ENCODE measurements at places on chromosomes 3 and 15. TPM values are rescaled to one million over a fixed set of nuclear protein-coding genes. Genes with fewer than 3 reads are reported as not detected.

GRCh38 chr15:60090747-60091146 lies 86.6 kb downstream of the FOXB1 start:
- H3K4me1 ChIP-seq = no peaks in the 10 kb centered on the region
- peaks cover 2% of the 10 kb centered on the region for H3K27me3 ChIP-seq
- DNase-seq = no peak
- H3K36me3 ChIP-seq = no peaks in the 10 kb centered on the region

DNA sequence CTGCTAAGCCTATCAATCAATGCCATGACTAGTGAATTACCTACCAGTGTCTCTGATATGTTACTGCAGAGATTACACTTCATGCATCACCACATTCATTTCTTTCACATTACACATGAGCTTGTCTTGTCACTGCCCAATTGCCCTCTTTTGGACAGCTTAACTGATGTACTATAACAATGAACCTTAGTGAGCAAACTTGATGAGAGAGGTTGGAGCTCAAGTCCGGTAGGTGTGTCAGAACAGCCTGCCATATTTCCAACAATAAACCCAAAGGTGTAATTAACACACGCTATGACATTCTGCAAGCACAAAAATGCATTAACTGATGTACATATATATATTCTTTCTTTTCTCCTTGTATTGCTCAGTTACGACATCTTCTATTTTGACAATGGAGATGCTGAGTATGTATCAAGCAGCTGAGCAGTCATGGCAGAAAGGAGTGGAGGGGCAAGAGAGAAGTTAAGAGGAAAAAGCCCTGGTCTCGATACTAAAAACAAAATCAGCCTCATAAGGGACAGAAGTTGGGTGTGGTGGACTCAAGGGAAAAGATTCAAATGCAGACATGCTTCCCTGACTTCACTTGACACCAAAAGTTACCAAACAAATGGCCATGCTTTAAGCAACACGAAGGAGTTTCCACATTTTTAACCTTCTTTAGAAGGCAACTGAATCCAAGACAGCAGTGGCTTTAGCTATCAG lies 538.2 kb downstream of the FOXP1 start:
- no peak for DNase-seq
- H3K4me3 ChIP-seq = no peak overlapping the region
- peaks cover 9% of the 10 kb centered on the region for H3K27me3 ChIP-seq
- no peak overlapping the region for H3K27ac ChIP-seq

DNA sequence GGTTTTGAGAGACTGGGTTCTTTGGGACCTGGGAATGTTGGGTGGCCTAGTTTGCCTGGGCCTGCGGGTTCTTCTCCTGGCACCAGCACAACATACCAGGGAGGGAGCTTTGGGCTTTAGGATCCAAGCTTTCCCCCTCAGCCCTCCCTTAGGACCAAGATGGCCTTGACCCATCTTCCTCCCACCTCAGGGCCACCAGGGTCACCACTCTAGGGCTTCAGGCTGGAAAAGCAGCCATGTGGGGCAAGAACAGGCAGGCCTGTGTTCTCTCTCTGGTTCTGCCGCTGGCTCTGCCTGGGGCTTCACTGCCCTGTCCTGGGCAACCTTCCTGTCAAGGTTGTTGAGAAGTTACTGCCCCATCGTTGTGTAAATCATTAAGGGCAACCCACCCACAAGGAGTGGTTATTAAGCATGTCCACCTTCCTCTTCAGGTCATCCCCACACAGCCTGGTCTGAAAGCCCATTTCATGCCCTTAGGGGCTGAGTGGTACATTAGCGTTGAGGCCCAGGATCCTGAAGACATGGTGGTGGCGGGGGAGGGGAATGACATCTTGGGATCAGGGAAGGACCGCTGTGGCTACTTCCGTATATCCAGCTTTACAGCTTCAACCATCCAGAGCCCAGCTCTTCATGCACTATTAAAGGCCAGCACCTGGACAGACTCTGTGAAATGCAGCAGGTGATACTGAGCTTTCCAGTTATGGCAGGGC lies 652 bp downstream of the DUOX1 start:
- DNase-seq = no peak
- no peak overlapping the region for H3K27ac ChIP-seq
- H3K36me3 ChIP-seq = peaks cover 8% of the 10 kb centered on the region
- no peak overlapping the region for H3K4me3 ChIP-seq
- peaks cover 46% of the 10 kb centered on the region for H3K27me3 ChIP-seq

DNA sequence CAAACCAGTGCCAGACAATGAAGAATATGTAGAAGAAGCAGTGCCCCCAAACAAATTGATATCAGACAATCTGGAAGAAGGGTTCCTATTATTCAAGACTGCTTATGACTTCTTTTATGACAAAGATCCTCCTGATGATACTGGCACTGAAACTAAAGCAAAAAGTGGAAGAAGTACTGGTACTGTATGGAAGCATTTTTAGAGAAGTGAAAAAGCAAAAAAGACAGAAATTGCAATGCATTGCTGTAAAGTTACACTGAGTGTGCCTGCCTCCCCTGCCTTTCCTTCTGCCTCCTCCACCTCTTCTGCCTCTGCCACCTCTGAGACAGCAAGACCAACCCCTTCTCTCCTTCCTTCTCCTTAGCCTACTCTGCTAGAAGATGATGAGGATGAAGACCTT lies 167.6 kb downstream of the PLCL2 start:
- H3K4me3 ChIP-seq = no peak overlapping the region
- DNase-seq = no peak
- H3K27me3 ChIP-seq = no peaks in the 10 kb centered on the region
- H3K27ac ChIP-seq = no peak overlapping the region

GRCh38 chr15:43950531-43950930 lies 123.7 kb downstream of the WDR76 start:
- no peaks in the 10 kb centered on the region for H3K36me3 ChIP-seq
- no peak overlapping the region for H3K27ac ChIP-seq
- peaks cover 2% of the 10 kb centered on the region for H3K27me3 ChIP-seq
- no peak for DNase-seq
- no peak overlapping the region for H3K4me3 ChIP-seq

GRCh38 chr15:88664151-88664778 lies 25.4 kb downstream of the ISG20 start:
- H3K27me3 ChIP-seq = peaks cover 4% of the 10 kb centered on the region
- no peak for DNase-seq
- no peak overlapping the region for H3K4me3 ChIP-seq
- no peaks in the 10 kb centered on the region for H3K4me1 ChIP-seq

Gene IMPG2
- 0.74 TPM for total RNA-seq

Gene BMF
- total RNA-seq = 153 TPM

Gene TIMP4
- 0.69 TPM for total RNA-seq

Gene ERC2
- total RNA-seq = 20.5 TPM

Gene CELSR3
- total RNA-seq = 7.6 TPM

Gene LRRC49
- total RNA-seq = 4.2 TPM

Gene LCTL
- not detected for total RNA-seq
